ENCODE measurements at places on chromosomes 6 and 20. TPM values are rescaled to one million over a fixed set of nuclear protein-coding genes. Genes with fewer than 3 reads are reported as not detected.
A peak's percentile ranks its signal among the peaks of the same experiment; 100 is the strongest.

DNA sequence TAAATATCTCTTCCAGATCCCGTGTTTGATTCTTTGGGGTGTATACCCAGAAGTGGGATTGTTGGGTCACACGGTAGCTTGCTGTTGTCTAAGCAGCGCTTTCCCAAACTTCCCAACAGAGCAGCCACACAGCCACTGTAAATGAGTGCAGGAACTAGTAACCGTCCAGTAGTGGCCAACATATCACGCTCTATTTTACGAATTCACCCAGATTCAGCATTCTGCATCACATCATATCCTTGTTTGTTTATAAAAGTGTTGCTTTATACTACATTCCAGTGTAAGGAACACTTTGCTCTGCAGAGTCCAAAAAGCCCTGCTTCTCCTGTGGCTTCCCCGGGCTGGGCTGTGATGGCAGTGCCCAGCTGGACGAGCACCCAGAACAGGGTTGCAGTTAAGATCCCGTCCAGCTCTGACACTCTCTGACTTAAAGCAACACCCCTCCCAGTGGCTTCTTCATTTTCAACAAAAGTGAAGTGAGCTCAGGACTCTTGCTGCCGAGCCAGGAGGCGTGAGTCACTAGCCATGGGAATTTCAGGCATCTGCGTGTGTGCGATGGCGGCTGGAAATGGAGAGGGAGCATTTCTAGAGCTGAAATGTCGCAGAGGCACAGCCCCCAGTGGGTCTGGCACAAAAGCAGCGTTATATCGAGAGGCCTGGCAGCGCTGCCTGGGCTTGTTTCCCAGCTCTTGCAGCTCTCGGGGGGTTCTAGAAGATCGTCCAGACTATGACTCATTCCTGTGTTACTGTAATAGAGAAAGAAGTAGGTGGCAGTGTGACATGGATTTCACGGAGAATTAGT is 216.3 kb upstream of the ECI2 start:
- peak; percentile 48 for DNase-seq

The NFYA gene
- total RNA-seq, result 23.5 TPM

DNA sequence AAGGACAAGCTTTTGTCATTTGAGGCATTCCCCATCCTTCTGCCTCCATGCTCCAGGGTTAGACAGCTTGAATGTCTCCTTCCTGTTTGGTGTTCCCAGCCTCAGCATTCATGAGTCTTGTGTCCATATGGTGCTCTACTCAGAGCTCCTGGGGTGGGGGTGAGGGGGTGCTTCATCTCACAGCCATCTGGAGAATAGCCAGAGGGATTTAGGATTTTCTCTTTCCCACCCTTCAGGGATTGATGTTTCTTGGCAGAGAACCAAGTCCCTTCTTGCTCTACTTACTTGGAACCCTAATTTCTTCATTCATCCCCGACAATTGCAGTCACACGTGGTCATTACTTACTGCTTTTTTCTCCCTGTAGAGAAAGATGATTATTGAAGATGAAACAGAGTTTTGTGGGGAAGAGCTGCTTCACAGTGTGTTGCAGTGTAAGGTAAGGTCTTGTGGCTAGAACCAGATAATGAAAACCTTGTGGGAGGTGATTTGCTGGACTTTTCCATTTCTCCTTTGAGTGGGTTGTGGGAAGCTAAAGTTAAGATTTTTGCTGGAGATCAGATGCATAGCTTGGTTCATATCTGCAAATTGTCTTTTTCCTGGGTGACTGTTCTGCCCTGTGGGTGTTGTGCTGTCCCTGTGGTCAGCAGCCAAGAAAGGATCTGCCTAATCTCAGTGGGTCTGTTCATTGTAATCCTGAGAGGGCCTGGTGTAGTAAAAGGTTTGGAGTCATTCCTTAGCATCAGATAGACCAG is 18.6 kb downstream of the CMTR1 start:
- no peak for DNase-seq

The CALHM4 gene
- total RNA-seq, result not detected

- DNase-seq, result no peak
These were observed 25.5 kb downstream of the ENTPD6 start for GRCh38 chr20:25220810-25221591.
